Eye (tissue), 1 donor: ENCODE measurements at places on chromosomes 2 and 18.

GRCh38 chr2:73830871-73831401 lies 2.2 kb downstream of the STAMBP start:
- no peak for DNase-seq

- DNase-seq, result no peak
Observed at GRCh38 chr18:57811477-57812125, 8.5 kb upstream of the ATP8B1 start.

DNA sequence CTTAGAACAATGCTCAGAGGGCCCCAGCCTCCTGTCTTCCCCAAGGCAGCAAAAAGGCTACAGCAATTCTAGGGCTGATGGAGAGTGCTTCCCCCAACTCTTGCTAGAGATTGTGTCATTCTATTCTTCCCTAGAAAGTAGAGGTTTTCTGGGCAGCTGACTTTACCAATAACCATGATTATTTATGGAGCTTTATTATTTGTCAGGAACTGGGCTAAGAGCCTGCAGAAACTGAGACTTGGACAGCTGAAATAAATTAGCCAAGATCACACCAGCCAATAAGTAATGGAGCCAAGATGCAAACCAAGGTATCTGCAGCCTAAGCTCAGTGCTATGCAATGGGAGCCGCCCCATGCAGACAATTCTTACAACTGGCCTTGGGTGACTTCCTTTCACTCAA lies 84.8 kb downstream of the CCBE1 start:
- DNase-seq, result peak; percentile 85

DNA sequence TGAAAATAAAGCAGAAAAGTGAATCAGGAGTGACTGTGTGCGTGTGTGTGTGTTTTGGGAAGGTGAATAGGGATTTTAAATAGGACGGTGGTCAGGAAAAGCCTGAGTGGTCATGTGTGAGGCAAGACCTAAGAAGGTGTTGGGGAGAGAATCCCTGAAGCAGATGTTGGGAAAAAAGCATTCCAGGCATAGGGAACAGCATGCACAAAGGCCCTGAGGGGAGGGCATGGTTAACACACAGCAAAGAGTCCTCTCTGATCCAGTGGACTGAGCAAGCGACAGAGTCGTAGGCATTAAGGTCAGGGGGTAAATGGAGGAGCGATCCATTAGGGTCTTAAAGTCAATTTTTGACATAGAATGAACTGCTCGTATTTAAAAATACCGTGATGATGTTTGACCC lies 34.0 kb upstream of the OTOS start:
- DNase-seq, result no peak

GRCh38 chr2:119246884-119247843 lies 23.5 kb downstream of the STEAP3 start:
- no peak for DNase-seq

- DNase-seq, result no peak
Observed at GRCh38 chr2:10368491-10369231, 66.0 kb downstream of the HPCAL1 start.

DNA sequence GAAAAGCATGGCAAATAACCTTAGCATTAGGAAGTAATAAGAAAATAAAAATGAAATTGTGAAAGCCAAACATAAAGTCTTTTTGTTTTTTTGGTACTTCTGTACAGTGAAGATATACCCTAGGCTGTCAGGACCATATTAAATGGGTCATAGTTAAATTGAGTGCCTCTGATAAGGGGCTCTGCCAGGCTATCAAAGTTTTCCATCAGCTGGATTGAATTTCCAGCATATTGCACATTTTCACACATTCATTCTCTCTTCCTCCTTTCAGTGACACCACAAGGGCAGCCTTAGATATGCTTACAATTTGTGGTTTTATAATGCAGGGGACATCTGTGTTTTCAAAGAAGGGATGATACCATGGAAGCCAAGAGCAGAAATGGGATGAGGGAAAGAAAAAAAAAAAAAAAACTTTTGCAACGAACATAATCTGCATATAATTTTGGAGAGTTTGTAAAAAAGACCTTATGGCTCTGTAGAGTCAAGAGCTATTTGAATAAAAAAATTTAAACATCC lies 109.3 kb upstream of the LYPD1 start:
- DNase-seq, result no peak

DNA sequence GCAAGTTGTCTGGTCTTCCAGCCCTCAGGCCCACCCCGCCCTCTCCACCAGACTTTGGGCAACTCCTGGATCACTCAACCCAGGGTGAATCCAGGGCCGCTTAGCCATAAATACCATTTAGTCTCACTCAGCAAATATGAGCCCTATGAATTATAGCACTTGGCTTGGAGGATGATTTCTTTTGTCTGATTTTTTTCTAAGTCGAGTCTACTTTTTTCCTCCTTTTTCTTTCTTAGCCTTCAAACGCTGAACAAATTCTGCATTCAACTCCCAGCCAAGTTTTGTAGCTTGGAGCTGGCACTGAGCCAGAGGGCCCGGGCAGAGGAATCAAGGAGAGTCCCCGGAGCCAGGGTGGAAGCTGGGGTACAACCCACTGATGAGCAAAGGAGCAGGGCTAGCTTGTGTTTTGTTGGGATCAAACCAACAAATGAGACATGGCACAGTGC lies 48.7 kb downstream of the SERTAD2 start:
- DNase-seq, result no peak

GRCh38 chr2:15122915-15123314 lies 438.2 kb downstream of the NBAS start:
- no peak for DNase-seq

DNA sequence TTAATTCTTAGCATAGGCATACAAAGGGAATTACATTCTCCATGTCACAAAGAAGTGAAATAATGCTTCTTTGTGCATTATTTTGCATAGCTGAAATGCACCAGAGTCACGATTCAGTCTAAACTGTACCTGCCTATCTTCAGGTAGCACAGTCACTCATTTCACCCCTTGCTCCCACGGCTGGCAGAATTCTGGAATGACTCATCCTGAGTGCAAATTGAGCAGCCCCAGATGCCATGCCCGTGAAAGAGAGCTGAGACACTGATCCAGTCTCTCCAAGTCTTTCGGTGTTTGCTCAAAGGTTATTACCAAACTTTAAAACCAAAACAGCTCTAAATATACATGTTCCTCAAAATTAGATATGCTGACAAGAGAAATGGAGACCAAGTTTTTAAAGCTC lies 168.3 kb upstream of the POU3F3 start:
- DNase-seq, result no peak

DNA sequence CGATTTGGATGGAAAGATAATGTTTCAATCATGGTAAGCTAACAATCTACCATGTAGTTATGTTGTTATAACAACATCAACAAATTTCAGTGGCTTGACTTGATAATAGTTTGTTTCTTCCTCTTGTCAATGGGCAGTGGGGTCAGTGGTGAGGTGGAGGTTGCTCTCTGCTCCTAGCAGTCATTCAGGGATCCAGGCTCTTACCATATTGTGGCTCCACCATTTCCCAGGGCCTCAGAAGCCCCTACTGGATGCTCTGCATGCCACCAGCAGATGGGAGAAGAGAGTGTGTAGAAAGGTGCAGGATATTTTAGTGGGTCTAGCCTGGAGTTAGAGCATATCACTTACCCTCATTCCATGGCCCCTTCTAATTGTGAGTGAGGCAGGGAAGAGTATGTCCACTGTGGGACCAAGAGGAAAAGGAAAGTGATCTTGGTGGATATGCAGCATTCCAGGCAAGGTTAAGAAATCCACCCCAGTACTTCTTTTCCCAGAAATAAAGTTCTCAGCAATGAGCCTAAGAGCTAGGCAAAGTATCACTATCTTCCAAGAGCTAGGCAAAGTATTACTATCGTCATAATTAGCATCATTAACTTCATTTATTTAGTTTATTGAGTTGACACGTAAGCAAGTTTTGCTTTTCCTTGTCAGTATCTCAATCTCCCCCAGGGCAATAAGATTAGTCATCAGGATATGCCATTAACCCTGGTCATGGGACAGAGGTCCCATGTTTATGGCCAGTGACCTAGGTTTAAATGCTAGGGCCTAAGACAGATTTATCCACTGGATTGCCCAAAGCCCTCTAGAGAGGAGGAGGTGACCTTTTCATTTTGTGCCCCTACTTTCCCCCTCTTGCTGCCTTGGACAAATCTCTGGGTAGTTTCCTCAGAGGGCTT lies 4.2 kb upstream of the IWS1 start:
- DNase-seq, result no peak

DNA sequence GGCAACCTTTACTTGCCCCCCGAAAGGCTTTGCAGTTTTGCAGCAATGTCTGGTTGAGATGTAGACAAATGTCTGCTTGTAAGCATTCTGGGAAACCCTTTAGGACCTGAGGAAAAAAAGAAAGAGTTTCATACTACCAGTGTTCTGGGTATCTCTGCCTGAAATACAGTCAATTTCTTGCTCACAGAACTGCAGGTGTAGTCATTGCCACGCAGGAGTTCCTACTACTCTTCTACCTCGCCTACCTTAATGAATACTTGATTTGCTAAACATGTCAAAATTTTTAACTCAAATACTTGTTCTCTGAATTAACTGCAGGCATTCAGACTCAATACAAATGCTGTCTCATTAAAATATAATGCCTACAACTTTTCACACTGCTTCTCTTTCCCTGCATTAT lies 56.4 kb downstream of the GCA start:
- DNase-seq, result no peak

GRCh38 chr2:28357948-28358667 lies 34.5 kb upstream of the FOSL2 start:
- DNase-seq, result no peak

DNA sequence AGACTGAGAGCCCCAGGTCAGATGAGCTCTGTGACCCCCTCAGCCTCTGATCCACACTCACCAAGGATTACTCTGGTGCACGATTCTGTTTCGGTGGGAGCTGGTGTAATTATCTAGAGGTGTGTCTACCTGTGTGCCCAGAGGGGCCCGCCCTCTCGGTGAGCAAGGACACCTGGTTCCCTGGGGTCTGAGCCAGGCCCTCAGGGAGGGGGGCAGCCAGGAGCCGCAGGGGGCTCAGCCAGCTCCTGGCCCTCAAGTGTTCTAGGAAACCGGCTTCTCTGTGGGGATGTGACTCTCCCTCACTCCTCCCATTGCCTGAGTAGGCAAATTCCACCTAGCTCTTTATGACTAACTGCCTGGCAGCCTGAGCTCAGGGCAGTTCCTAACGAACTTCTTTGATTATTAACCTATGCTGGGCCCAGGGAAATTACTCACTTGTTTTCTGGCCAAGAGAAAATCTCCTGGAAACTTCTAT lies 17.4 kb downstream of the AGAP1 start:
- no peak for DNase-seq

GRCh38 chr2:138956116-138956515 lies 175.9 kb upstream of the NXPH2 start:
- no peak for DNase-seq

GRCh38 chr2:10241641-10242430 lies 60.9 kb upstream of the HPCAL1 start:
- no peak for DNase-seq

- peak; percentile 83 for DNase-seq
Observed at GRCh38 chr2:211455216-211455841, 898.9 kb downstream of the CPS1 start.

GRCh38 chr2:12498704-12499103 lies 218.0 kb upstream of the TRIB2 start:
- DNase-seq, result no peak

DNA sequence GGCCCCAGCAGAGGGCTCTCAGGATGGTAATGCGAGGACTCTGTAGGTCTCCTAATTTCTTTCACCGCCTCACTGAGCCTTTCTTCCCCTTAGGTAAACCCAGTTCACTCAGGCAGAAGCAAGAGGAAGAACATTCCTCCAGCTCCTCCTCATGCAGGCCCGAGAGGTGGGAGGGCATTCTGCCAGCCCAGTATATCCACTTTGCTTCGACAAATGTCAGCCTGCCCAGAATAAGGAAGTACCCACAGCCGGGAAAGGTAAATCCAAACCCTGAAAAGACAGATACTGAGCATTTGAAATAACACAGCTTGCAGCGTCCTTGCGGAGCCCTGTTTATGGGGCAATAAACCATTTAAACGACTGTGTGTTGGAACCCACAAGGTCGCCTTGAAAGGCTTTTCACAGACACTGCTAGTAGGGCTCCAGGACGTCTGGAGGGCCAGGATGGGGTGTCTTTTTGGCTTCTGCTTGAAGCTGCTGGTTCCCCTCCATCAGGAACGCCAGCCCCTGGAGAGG lies 63.0 kb upstream of the STPG4 start:
- peak; percentile 50 for DNase-seq

DNA sequence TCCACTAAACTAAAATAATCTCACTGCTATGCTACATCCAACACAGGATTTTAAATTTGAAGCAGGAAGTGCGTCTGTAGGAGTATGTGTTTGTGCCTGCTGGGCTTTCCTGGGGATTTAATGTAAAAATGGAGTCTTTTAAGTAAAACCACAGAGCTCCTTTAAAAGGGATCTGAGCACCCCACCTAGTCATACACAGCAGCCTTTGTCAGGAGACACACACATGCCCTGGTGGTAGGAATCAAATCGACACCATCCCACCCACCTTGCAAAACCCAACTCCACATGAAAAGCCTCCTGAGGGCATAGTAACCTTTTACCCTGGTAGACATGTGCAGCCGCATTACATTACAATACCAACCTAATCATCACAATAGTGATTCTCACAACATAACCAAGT lies 29.1 kb downstream of the UXS1 start:
- peak; percentile 47 for DNase-seq
